ENCODE measurements at places on chromosomes 12 and 14.

DNA sequence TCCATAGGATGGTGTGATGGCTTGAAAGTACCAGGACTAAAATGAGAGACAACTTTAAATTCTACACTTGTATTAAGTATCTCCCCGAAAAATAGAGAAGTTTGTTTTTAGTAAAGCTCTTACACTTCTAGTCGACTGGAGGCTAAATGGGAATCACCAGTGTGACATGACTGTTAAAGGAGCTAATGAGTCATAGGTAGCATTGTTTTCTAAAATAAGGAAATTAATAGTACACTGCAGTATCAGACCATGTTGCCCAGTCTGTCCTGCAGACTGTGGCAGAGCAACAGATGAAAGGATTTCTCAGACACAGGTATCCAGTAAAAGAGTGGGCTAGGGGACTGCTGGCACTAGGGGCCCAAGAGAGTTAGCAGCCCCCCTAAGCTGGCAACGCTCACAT is 140.1 kb downstream of the TMEM117 start:
- no peak for DNase-seq

DNA sequence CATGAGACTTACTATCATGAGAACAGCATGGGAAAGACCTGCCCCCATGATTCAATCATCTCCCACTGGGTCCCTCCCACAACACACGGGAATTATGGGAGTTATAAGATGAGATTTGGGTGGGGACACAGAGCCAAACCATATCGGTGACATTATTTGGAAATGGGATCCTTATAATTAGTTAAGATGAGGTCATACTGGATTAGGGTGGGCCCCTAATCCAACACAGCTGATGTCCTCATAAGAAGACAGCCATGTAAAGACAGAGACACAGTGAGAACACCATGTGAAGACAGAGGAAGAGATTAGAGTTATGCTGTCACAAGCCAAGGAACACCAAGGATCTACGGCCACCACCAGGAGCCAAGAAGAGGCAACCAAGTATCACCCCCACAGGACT is 161.7 kb downstream of the SPTSSA start:
- no peak for DNase-seq

GRCh38 chr14:52179141-52179790 is 88.2 kb upstream of the PTGDR start:
- no peak for DNase-seq

- no peak for DNase-seq
Observed at GRCh38 chr12:29612912-29613311, 115.4 kb upstream of the OVCH1 start.

DNA sequence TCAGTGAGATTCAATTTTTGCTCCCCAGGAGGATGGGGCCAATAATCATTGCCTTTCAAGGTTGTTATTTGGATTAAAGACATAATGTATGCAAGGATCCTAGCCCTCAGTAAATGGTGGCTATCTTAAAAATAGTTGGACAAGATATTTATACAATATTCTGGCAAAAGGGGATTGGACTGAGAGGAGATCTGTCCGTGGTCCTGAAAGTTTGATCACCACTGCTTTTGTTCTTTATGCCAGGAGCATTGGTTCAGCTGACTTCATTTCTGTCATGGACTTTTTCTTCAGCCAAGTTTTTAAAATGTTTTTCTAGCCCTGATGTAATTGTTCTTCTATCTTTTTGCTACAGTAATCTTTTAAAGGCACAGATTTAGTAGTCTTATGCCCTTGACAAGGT is 70.2 kb upstream of the TCL1A start:
- peak; percentile 27 for DNase-seq

- DNase-seq = no peak
Observed at GRCh38 chr12:129257524-129257923, 404.2 kb downstream of the GLT1D1 start.

DNA sequence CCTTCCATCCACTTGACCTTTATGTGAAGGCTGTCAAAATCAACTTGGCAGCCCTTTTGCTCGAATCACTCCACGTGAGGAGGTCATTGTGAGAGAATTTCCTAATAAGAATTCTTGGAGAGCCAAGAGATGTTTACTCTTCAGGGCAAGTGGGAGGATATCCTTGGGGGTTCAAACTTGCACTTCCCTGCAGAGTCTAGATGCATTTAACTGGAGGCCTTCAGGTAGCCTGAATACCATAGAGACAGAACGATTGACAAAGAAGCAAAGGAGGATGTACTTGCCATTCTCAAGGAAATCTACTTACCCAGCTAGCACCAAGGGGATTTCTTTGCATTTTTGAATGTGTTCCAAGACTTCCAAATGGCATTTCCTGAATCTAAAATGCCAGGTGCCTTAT is 1702.6 kb upstream of the FLRT2 start:
- DNase-seq = no peak

DNA sequence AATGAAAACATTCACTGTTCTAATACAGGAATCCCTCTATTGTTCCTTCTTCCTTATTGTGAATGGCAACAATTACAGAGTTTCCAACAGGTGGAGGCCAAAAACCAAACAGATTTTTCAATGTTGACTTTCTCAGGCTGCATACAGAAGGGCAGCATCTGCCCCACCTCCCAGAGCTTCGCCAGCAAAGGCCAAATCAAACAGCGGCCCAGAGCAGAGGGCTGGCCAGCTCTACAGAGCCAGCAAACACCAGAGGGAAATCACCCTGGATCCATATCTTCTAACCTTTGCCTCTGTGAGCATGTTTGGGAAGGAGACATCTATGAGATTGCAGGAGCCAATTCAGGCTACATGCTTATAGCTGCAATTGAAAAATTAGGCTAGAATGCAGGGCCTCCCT is 4.4 kb upstream of the CRACR2A start:
- no peak for DNase-seq

DNA sequence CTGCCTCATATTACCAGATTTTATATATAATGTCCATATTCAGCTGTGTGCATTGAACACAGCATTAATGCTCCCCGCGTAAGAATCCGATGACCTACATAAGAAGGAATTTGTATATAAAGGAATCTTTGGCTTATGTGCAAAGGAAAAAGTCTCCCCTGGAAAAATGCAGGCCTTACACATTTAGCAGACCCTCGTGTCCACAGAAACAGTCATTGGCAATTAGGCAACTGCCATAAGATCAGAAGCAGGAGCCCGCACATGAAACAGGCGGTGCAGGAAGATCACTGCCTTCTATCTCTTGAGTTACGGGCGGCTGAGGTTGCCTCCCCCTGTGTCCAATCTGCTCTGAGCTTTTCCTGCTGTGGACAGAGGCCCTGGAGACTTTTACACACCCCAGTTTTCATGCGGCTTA is 63.2 kb upstream of the RFX4 start:
- no peak for DNase-seq

- peak; percentile 73 for DNase-seq
Observed at GRCh38 chr12:124921200-124922031, 7.0 kb upstream of the UBC start.

GRCh38 chr12:9043766-9044165 is 54.4 kb downstream of the KLRG1 start:
- DNase-seq = no peak

DNA sequence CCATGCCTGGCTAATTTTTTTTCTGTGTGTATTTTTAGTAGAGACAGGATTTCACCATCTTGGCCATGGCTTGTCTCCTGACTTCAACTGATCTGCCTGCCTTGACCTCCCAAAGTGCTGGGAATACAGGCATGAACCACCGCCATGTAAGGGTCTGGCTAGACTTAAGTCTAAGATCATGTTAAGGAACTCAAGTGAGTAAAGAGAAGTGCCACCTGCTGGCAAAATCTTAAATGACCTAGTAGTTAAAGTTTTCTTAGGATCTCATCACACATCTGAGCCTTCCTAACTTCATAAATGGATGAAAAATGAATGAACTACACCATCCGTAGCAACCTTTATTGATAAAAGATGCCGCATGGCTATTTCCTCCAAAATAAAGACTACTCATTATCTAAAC is 1.7 kb upstream of the C12orf56 start:
- no peak for DNase-seq

- no peak for DNase-seq
Observed at GRCh38 chr12:69671597-69671996, 27.5 kb downstream of the BEST3 start.

DNA sequence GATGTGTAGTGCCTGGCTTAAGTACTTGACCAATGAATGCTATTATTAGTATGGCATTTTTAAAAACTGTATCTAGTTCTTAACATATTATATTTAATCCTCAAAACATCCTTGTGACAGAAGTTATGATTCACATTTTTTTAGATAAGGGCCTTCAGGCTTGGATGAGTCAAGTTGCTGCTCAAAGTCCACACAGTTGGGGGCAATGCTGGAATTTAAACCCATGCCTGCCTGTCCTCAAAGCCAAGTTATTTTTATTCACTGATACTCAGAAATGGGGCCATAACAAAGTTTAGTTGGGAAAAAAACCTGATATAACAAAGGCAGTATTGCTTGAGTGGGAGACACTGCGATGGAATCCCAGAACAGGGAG is 50.6 kb downstream of the RFX4 start:
- no peak for DNase-seq

DNA sequence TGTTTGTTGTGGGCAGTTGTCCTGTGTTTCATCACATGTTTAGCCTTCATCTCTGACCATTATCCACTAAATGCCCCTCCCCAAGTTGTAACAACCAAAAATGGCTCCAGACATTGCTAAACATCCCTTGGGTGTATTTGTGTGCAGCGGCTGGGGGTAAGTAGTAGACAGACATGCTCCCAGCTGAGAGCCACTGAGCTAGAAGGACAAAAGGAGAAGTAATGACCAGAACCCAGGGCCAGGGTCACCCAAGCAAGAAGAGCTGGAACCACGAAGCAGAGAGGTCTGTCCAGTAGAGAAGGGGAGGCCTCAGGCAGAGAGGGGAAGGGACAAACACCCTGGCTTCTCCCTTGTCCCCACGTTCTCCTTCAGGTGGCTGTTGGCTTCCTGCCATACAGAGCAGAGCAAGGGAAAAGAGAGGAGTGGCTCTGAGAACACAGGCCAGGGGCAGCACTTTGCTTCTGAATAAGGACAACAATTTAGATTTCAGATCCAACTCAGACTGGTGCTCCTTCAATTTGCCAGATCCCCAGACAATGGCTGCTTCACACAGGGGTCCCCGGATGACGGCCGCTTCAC is 55.2 kb downstream of the NDUFA12 start:
- no peak for DNase-seq

GRCh38 chr12:87651670-87652425 is 377.4 kb downstream of the C12orf50 start:
- no peak for DNase-seq

- DNase-seq = no peak
Observed at GRCh38 chr14:60680511-60680910, 31.2 kb upstream of the SIX1 start.

GRCh38 chr12:130288206-130288605 is 49.5 kb upstream of the PIWIL1 start:
- DNase-seq = no peak

DNA sequence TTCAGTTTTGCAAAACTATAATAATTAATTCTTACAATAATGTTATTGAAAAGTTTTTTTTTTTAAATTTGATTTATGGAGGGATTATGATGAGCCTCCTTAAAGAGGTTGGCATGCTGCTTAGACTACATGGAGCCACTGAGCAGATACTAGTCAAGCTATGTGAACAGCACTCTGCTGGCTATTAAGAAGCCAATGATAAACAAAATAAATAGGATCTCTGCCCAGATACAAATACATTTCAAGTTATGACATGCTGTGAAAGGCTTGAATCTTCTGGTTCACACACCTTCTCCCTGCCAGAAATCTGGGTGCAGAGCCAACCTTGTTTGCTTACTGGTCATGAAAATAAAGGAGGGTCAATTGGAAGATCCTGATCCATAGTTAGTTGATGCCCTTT is 107.4 kb upstream of the NAV3 start:
- DNase-seq = no peak

DNA sequence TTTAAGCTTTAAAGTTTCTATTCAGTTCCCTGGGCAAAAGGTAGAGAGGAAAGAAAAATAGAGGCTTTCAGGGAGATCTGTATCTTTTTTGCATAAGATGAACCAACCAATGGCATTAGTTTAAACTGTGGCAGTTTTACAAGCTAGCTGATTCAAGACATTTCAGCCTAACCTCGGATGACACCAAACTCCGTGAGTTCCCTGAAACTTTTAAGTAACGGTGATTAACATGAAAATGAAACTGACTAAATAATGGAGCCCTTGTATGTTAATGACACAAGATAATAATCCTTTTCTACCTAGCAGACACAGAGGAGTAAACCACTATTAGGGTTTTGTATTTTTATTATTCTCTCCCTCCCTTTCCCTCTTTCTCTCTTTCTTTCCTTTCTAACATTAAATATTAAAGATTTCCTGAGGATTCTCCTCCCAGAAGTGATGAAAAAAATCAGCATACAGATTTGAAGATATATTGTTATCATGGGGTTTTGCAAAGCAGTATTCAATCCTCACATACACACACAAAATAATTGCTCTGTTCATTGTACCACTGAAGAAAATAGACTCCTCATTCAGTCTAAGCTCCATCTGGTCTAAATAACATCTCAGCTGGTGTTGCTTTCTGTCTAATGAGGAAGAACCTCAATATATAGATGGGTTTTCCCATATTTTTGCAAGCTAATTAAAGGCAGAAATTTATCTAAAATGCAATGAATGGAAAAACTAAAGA is 483.8 kb downstream of the NOVA1 start:
- DNase-seq = no peak

- DNase-seq = peak; percentile 66
Observed at GRCh38 chr14:70622111-70622712, 19.5 kb upstream of the TTC9 start.

DNA sequence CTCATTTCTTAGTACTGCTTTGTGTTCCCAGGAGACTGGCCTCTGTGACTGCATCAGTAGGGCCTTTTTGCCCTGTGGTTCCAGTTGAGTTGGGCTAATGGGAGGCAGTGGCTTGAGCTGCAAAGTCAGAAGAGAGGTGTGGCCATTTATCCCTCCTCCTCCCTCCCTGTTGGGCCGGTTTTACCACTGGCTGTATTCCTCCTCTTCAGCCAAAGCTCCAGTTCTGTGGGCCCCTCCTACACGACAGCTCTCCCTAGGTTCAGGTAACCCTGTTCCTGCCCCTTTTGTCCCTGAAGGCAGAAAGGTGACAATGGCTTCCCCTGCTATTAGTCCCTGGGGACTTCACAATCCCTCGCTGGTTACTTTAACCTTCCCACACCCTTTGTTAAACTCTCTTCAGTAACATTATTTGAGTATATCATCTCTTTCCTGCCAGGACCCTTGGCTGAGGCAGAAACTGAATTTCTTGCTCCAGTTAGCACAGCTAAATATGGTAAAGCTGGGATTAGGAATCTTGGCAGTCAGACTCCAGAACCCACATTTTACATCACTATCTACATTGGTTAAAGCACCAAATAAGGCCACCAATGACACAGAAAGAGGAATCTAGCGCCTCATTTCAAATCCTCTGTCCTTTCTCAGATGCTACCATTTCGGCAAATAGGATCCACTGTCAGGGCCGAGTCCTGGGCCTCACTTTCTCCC is 121.9 kb upstream of the SLC35F4 start:
- peak; percentile 14 for DNase-seq

GRCh38 chr12:41361738-41362137 is 173.6 kb downstream of the PDZRN4 start:
- no peak for DNase-seq

- no peak for DNase-seq
Observed at GRCh38 chr14:31990183-31990857, 86.8 kb upstream of the ARHGAP5 start.

GRCh38 chr14:51610771-51611170 is 40.9 kb upstream of the FRMD6 start:
- DNase-seq = no peak

- no peak for DNase-seq
Observed at GRCh38 chr14:34372786-34373185, 89.3 kb downstream of the SPTSSA start.
